ENCODE measurements at places on chromosomes 1 and 21. TPM values are rescaled to one million over a fixed set of nuclear protein-coding genes. Genes with fewer than 3 reads are reported as not detected.

- H3K4me3 ChIP-seq: no peak overlapping the region
- H3K27me3 ChIP-seq: peaks cover 4% of the 10 kb centered on the region
- H3K4me1 ChIP-seq: no peaks in the 10 kb centered on the region
- no peaks in the 10 kb centered on the region for H3K36me3 ChIP-seq
These were observed 78.9 kb upstream of the MROH9 start for GRCh38 chr1:170856455-170856854.

DNA sequence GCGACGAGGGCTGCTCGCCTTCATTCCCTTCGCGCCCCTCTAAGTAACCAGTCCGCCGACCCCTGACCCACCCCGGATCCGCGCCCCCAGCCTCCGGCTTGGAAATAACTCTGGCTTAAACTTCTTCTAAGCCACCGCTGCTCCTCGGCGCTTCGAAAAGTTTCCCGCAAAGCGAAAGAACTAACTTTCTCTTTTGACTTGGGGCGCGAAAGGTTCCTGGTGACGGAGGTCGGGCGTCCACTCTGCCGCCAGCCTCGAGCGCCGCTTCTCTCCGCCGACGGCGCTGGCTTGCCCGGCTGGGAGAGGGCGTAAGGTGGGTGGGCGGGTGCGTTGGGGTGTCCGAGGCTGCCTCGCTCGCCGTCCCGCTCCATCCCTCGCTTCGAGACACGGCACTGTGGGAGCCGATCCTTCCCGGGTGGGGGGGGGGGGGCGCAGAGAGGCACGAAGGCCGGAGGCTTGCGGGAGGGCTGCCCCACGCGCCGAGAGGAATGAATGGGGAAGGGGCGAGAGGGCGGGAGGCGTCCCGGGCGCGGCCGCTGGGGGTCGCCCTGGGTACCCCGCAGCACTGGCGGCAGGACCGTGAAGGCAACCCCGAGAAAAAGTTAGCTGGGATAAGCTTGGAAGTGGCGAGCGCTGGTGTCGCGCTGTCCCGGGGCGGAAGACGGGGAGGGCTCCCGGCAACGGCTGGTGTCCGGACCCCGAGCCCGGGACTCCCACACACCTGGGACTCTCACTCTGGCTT is 569 bp downstream of the ATF3 start:
- H3K36me3 ChIP-seq: peaks cover 5% of the 10 kb centered on the region
- H3K27ac ChIP-seq: peak overlapping the region; percentile 98
- peaks cover 38% of the 10 kb centered on the region for H3K4me1 ChIP-seq
- peak; percentile 70 for DNase-seq

GIPC2 gene
- total RNA-seq: 0.44 TPM

GRCh38 chr1:99469550-99469971 is 176.4 kb upstream of the PALMD start:
- peaks cover 3% of the 10 kb centered on the region for H3K27me3 ChIP-seq
- no peaks in the 10 kb centered on the region for H3K36me3 ChIP-seq
- H3K4me1 ChIP-seq: no peaks in the 10 kb centered on the region
- no peak overlapping the region for H3K4me3 ChIP-seq

DNA sequence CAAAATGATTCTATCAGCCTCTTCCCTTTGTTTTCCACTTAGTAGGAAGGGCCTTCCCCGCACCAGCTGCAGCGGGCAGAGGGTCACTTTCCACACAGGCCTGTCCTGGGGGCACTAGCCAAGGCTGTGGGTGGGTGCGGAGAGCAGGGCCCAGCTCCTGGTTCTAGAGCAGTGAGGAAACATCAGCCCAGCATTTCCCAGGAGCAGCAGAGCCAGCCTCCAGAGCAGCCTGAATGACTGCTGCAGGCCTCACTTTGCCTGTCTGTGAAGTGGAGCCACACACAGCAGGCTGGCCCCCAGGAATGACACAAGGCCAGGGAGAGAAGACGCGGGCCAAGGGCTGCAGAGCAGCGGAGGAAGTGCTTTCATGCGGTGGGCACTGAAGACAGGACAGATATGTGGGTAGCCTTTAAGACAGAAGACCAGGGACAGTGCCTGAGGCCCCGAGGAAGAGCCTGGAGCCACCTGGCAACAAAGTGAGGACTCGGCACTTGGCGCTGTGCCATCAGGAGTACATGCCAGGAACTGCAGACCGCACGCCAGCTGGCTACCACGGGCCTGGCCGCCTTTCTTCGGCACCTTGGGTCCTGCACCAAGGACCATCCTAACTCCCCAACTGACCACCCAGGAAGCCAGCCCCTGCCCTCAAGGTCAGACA is 42.0 kb downstream of the ACOT7 start:
- no peak overlapping the region for H3K4me3 ChIP-seq
- H3K36me3 ChIP-seq: peaks cover 1% of the 10 kb centered on the region
- H3K4me1 ChIP-seq: peaks cover 26% of the 10 kb centered on the region
- no peaks in the 10 kb centered on the region for H3K27me3 ChIP-seq

- H3K27me3 ChIP-seq: no peaks in the 10 kb centered on the region
- no peak overlapping the region for H3K4me3 ChIP-seq
- no peak for DNase-seq
- no peaks in the 10 kb centered on the region for H3K4me1 ChIP-seq
- H3K36me3 ChIP-seq: no peaks in the 10 kb centered on the region
- H3K27ac ChIP-seq: no peak overlapping the region
These were observed 53.2 kb downstream of the CHML start for GRCh38 chr1:241586905-241587512.

GRCh38 chr1:2468041-2468472 is 8.0 kb upstream of the PLCH2 start:
- H3K4me3 ChIP-seq: no peak overlapping the region
- peak; percentile 76 for DNase-seq

- H3K36me3 ChIP-seq: peaks cover 25% of the 10 kb centered on the region
- DNase-seq: no peak
- H3K27me3 ChIP-seq: no peaks in the 10 kb centered on the region
- H3K4me3 ChIP-seq: no peak overlapping the region
- H3K27ac ChIP-seq: no peak overlapping the region
These were observed 5.7 kb upstream of the C1orf162 start for GRCh38 chr1:111467865-111468716.

- H3K4me3 ChIP-seq: no peak overlapping the region
- peaks cover 12% of the 10 kb centered on the region for H3K36me3 ChIP-seq
- H3K4me1 ChIP-seq: peaks cover 5% of the 10 kb centered on the region
- H3K27me3 ChIP-seq: no peaks in the 10 kb centered on the region
- H3K27ac ChIP-seq: no peak overlapping the region
These were observed 18.8 kb downstream of the INKA2 start for GRCh38 chr1:111720274-111720976.

DNA sequence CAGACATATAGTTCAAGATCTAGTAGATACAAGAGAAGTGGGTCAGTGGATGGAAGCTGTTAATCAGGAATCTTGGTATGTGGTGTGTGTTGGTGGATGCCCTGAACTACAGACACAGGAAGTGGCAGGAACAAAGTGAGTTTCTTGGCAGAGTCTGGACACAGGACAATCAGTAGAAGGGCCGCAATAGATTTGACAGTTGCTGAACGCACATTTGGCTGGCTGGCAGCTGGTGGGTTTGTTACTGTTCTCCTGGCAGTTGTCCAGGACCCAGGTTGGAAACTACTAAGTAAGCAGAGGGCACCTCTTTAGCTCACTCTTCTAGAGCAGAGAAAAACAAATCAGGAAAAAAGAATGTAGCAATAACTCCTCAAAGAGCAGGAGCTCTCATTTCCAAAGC is 13.2 kb downstream of the KRTAP26-1 start:
- H3K27ac ChIP-seq: no peak overlapping the region
- no peaks in the 10 kb centered on the region for H3K36me3 ChIP-seq
- DNase-seq: no peak
- no peak overlapping the region for H3K4me3 ChIP-seq

ADGRB2 gene
- total RNA-seq: 0.75 TPM

GRCh38 chr21:25867061-25867460 is 132.3 kb downstream of the GABPA start:
- H3K36me3 ChIP-seq: no peaks in the 10 kb centered on the region
- peaks cover 5% of the 10 kb centered on the region for H3K4me1 ChIP-seq
- no peak overlapping the region for H3K4me3 ChIP-seq
- peaks cover 7% of the 10 kb centered on the region for H3K27me3 ChIP-seq
- no peak overlapping the region for H3K27ac ChIP-seq

- peak overlapping the region; percentile 59 for H3K27ac ChIP-seq
- H3K4me1 ChIP-seq: peaks cover 16% of the 10 kb centered on the region
- no peaks in the 10 kb centered on the region for H3K36me3 ChIP-seq
- no peak for DNase-seq
These were observed 5.6 kb downstream of the TMEM234 start for GRCh38 chr1:32216566-32216965.

ARMH1 gene
- 95.7 TPM for total RNA-seq

CELA2B gene
- total RNA-seq: not detected

GRCh38 chr1:63063367-63063766 is 259.0 kb upstream of the FOXD3 start:
- DNase-seq: no peak
- H3K27ac ChIP-seq: no peak overlapping the region
- H3K36me3 ChIP-seq: no peaks in the 10 kb centered on the region
- no peak overlapping the region for H3K4me3 ChIP-seq

- no peak overlapping the region for H3K27ac ChIP-seq
- peaks cover 16% of the 10 kb centered on the region for H3K27me3 ChIP-seq
- H3K4me1 ChIP-seq: peaks cover 2% of the 10 kb centered on the region
- no peak overlapping the region for H3K4me3 ChIP-seq
- no peak for DNase-seq
These were observed 5.9 kb upstream of the MROH9 start for GRCh38 chr1:170929412-170929834.

Data from activated naive CD8-positive, alpha-beta T cell treated with anti-CD3 and anti-CD28 coated beads, Interleukin-2, amount 10 ng/mL, durations not matched to agents 7 days and 5 days (primary cell).